H9 (cell line): ENCODE measurements at places on chromosomes 3 and 15.

GRCh38 chr3:33430571-33430970 is 9.6 kb downstream of the UBP1 start:
- DNase-seq, result no peak

GRCh38 chr3:119700269-119700919 is 2.4 kb upstream of the CFAP91 start:
- DNase-seq, result no peak

GRCh38 chr3:55771503-55771902 is 284.4 kb upstream of the WNT5A start:
- DNase-seq, result no peak

DNA sequence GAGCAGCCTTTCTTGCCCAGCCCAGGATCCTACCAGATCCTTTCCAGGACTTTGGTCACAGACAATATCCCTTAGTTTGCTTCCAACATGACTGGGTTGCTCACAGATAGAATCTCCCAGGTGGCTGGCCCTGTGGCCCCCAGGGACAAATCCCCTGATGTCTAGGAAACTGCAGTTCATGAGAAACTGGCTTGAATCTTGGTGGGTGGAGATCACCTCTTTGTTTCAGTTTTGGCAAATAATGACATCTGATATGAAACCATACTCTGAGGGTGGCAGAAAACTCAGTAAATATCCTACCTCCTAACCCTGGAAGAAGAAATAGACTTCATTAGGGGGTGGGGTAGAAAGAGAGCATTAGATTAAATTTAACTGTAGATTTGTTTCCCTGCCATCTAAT is 44.1 kb upstream of the PFN2 start:
- DNase-seq, result no peak

DNA sequence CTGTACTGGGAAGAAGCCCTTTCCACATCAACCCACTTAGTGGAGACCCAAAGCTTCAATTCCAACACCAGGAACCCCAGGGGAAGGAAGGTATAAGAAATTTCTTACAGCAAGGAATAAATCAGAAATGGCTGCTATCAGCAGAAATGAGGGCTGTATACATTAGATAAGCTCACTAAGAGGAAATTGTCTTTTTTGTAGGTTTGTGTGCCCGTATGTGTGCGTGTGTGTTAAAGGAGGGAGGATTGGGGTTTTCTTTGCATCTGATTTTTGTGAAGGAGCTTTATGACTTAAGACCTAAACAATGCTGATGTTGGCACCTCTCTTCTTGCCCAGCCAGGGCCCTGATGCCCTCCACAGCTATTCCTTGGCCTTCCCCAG is 18.6 kb downstream of the ARRDC4 start:
- no peak for DNase-seq

- no peak for DNase-seq
Observed at GRCh38 chr3:192794216-192794615, 66.9 kb upstream of the FGF12 start.

DNA sequence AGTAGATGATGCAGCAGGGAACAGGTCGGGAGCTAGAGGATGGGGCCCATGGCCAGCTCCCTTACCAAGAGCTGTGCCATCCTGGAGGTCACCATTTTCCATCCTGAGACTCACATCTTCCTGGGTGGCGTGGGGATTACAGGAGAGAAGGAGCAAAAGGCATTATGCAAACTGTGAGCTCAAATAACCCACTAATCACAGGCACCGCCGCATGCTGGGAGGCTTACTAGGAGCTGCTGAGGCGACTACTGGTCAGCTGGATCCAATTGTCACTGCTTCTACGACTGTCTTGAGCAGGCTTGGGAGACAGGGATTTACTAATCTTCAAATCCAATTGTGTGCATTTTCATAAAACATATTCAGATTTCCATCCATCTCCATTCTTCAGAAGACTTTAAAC is 12.5 kb upstream of the KBTBD12 start:
- DNase-seq, result no peak

DNA sequence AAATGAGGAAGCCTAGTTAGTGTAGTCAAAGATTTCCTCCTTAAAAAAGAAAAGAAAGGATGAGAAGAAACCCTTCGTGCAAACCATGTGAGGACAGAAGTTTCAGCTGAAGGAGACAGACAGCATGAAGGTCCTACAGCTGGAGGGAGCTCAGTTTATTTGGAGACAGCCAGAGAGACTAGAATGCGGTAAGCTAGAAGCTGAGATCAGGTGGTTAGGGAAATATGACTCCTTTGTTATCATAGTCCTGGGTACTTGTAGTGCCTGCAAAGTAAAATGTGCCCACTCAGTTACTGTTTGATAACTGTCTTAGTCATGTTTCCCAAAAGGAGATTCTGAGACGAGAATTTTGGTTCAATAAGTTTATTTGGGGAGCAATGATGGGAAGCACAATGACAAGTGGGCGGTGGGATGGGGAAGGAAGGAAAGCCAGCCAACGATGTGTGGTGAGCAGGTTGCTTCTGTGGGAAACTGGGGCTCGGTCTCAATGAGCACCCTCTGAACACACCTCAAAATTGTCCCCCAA is 178.8 kb upstream of the SNTN start:
- no peak for DNase-seq

DNA sequence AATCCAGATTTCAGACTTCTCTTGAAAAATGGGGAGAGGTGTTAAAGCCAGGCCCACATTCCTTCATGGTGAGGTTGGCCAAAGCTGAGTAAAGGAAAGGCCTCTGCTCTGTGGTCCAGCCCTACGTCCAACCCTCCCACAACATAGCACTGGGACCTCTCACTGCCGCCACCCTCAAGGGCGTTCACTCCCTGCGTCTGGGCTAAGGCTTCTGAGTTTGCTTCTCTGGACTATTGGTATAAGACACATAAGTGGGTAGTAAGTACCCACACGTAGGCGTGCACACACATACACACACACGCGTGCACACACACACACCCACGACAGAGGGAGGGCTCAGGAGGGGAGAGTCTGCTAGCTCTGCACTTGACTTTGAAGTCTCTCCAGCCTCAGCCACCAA is 80.2 kb upstream of the PXYLP1 start:
- no peak for DNase-seq

- DNase-seq, result no peak
Observed at GRCh38 chr3:4036046-4036445, 236.8 kb downstream of the LRRN1 start.

- DNase-seq, result peak; percentile 27
Observed at GRCh38 chr3:198032039-198032936, 72.3 kb downstream of the LMLN start.

- no peak for DNase-seq
Observed at GRCh38 chr3:126493051-126493450, 17.4 kb upstream of the ZXDC start.

DNA sequence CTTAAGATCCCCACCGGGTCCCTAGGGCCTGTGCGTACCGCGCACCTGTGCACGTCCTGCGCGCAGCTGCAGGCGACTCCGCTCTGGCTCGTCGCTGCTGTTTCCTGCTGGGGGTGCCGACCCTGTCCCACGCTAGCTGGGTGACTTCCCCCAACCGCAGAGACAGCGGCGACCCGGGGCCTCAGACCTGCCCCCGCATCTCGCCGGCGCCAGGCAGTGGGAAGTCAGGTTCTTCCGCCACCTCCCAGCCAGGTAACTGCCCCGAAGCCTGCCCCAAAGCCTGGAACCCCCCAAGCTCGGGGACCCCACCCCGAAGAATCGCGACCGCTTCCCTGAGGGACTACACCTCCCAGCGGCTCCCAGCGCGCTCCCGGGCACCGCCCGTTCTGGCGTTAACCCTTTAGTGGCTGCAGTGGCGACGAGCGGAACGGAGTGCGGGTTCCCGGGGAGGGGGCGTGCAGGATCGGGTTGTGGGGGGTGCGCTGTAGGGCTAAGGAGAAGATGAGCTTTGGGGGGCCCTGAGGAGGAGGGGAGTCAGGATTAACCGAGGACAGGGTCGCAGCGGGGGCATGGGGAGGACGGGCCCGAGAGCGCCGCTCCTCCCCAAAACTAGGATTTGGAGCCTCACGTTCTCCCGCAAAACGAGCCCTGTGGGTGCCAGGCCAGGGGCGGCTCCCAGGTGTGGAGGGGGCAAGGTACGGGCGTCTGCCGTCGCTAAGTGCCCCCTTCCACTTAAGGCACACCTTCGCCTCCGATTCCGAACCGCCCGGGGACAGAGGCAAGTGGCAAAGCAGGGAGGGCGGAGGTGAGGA is 589 bp downstream of the NEIL1 start:
- peak; percentile 65 for DNase-seq

- DNase-seq, result no peak
Observed at GRCh38 chr15:64134345-64134829, 17.1 kb upstream of the SNX22 start.

GRCh38 chr3:148077965-148078364 is 619.7 kb upstream of the AGTR1 start:
- DNase-seq, result no peak

GRCh38 chr3:195800240-195800639 is 11.5 kb downstream of the MUC4 start:
- DNase-seq, result no peak

GRCh38 chr3:36558961-36559360 is 178.7 kb downstream of the STAC start:
- DNase-seq, result no peak

GRCh38 chr15:57694279-57694678 is 12.2 kb upstream of the POLR2M start:
- no peak for DNase-seq

GRCh38 chr3:13204177-13204581 is 130.9 kb upstream of the IQSEC1 start:
- DNase-seq, result no peak

GRCh38 chr3:168431491-168431890 is 335.8 kb upstream of the GOLIM4 start:
- no peak for DNase-seq

GRCh38 chr3:143266927-143267326 is 147.4 kb downstream of the CHST2 start:
- no peak for DNase-seq

DNA sequence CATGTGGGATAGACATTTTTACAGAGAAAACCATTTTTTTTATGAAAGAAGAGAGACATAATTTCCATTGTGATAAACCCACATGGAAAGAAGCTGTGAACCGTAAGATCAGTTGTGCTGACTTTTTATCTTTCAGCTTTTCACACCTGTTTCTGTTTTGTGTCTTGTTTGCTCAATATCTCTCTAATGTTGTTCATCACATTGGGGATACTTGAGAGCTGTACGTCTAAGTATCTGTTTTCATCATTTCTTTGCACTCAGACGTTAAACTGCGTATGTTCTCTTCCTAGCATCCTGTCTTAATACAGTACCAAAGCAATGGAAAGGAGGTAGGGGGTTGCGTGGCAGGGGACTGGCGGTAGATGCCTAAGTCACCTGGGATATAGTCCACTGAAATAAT is 449.0 kb downstream of the NAALADL2 start:
- DNase-seq, result no peak

GRCh38 chr15:70810916-70811578 is 42.9 kb downstream of the LARP6 start:
- no peak for DNase-seq

GRCh38 chr3:71045917-71046282 is 537.6 kb downstream of the FOXP1 start:
- DNase-seq, result no peak

GRCh38 chr15:69562564-69562963 is 109.9 kb downstream of the RPLP1 start:
- DNase-seq, result no peak

DNA sequence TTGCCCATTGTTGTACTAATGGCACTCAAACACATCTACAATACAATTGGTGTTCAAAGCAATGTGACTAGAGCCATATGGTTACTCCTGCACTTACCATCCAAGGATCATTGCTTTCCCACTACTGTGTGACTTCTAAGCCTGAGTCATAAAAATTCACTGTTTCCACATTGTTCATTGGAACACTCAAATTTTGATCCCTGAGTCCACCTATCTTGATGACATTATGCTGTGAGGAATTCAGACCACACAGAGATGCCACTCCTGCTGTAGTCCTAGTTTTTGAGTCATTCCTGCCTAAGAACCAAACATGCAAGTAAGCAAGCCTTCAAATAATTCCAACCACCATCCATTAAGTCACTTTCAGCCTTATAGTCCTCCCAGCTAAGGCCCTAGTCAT is 176.2 kb downstream of the EFHB start:
- DNase-seq, result no peak

DNA sequence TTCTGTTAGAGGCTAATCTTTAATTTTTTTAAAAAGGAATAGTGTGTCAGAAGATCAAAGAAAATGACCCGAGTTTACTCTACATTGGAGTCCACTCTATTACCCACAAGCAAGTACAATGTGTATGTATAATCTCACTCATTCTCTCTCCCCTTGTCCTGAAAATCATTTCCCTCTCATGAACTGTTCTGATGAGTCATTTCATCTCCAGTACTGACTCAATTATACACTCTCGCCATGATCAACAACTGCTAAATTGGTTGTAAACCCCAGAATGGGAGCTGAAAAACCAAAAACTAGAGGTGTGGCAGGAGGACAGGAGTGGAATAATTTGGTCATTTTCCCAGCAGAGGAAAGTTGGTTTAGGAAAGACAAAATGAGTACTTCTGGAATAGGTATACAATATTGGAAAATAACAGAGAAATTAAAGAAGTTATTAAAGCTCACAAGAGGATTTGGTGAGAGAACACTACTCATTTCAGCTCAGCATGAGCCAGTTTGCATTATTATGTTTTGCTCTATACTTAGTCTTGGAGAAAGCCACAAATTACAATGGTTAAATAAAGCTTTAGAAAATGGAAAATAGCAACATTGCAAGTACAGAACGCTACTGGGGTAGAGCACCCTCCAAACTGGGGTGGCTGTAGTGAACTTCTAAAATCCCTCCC is 144.3 kb upstream of the PFN2 start:
- DNase-seq, result no peak

GRCh38 chr15:99729920-99730319 is 3.3 kb downstream of the LYSMD4 start:
- DNase-seq, result no peak

DNA sequence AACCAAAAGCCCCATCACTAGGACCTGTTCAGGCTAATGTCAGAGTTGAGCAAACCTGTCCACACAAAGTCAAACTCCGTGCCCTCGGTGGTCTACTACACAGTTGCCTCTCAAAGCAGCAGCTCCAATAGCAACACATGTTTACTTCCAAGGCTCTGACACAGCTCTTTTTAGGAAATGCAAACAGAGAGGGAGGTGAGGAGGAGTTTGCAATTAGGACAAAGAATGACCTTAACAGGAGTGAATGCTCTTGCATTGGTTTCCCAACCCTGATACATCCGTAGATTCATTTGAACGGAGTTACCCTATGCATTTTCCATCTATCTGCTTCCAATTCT is 64.8 kb upstream of the GOLGA8B start:
- DNase-seq, result no peak

DNA sequence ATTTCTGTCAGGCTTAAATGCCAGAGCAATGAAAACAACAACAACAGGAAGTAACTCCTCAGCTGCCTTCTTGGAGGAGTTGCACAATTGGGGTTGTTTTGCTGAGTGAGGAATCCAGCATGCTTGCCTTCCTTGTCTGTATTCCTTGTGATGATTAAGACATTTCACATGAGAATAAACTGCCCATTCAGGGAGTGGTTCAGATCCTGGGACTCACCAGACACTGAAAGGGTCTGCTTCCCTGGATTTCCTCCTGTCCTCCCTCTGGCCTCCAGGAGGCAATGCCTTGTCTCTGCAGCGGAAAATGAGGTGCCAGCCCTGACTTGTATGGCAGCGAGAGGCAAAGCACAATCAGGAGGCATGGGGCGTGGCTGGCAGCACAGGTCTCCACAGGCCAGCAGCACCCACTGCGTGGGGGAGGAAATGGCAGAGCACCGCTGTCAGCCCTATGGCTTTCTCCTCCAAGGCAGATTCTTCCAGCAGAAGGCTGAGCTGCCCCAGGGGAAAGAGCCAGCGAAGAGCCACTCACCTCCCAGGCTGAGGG is 41.5 kb downstream of the RBP2 start:
- DNase-seq, result no peak
